ENCODE measurements at places on chromosomes 4 and X.

DNA sequence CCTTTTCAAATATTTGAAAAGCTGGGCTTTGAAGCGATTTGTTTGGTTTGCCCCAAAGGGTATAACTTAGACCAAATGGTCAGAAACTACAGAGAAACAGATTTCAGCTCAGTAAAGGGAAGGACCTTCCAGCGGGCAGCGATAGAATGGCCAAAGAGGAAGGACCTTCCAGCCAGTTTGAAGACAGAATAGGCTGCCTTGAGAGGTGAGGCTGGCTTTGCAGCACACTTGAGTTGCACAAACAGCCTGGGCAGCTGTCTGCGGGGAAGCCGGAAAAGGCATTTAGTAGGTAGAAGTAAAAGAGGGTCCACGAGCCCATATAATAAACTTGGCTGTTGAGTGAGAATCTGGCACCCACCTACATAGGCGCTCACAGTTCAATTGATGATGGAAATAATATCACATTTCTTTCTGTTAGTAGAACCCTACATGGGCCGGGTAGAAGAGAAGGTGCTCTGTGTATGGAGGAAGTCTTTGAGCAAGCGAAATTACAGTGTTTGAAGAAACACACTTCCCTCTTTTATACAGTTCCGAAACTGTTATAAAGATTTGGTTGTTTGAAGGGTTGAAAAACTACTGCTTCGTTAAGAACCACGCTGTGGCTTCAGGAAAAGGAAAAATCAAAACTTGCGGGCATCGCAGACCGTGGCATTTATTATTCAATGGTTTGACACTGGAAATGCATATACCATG is 75.0 kb upstream of the SORBS2 start:
- DNase-seq = no peak

DNA sequence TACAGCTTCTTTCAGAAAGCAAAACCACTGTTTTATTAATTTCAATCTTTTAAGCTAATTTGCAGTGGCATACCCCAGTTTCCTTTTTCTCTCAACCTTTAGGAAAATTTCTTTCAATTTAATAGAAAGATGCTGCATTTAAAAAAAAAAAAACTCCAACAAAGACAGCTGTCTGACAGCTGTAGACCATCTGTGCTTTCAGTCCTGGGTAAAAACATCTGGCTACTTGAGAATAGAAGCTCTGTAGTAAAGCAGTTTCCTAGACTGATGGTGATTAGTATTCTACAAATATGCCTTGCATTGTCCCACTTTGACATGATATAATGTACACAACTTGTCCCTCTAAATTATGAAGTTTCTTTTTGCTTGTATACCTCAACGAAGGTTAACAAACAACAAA is 197.8 kb downstream of the EDA start:
- no peak for DNase-seq

DNA sequence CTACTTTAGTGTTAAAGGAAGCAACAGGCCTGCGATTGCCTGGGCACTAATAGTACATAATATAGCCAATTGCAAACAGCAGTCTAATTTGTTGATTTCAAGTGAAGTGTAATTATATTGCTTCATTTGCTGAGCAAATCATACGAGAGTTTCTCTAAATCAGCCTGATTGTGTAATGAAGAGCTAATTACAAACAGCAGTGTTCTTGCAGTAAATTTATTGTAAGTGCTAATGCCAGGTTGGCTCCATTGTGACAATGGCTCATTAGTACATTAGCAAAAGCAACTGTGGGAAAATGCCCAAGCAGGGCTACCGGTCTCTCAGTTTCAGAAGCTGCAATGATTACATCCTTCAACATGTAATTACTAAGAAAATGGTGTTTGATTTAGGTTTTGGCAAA is 591.5 kb downstream of the GALNTL6 start:
- no peak for DNase-seq

DNA sequence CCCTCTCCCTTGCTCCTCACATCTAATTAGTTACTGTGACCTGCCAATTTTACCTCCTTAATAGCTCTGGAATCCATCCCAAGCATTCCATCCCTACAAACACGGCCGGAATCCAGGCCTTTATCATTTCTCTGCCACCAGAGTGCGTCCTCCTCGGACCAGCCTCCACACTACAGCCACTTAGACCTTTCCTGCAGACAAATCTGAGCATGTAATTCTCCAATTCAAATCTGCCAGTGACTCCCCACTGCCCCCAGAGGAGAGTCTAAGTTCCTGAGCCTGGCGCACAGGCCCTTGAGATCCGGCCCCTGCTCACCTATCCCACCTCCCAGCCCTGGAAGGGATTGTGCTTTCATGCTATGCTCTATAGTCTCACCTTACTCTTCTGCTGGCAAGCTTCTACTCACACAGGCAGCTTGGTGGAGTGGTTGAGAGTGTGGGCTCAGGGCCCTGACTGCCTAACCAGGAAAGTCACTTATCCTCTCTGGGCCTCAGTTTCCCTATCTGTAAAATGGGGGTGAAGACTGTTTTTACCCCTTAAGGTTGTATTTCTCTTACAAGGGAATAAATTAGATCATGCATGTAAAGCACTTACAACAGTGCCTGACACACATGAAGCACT is 31.2 kb downstream of the PJA1 start:
- no peak for DNase-seq

- no peak for DNase-seq
Measured at GRCh38 chr4:138182838-138183426, 59.2 kb downstream of the SLC7A11 start.

GRCh38 chr4:171891038-171891437 is 77.8 kb downstream of the GALNTL6 start:
- no peak for DNase-seq

- DNase-seq = no peak
Measured at GRCh38 chr4:124738994-124739393, 26.5 kb upstream of the ANKRD50 start.

GRCh38 chr4:51836549-51836948 is 6.4 kb upstream of the DCUN1D4 start:
- no peak for DNase-seq

GRCh38 chrX:8044947-8045346 is 117.7 kb upstream of the PNPLA4 start:
- no peak for DNase-seq

DNA sequence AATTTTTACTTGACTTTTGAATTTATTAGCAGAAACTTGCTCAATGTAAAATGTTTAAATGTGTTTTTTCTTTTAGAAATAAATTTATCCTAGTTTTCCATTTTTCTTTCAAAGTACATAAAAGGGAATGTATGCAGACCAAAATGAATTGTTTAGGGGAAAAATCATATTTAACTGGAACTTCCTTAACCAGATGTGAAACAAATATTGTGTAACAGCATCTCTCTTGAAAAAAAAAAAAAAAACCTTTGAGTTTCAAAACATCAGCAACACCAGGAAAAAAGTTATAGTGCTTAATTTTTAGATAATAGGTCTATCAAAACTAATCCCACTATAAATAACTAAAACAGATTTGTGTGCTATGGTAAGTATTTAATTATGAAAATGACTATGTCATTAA is 14.5 kb upstream of the CCNA2 start:
- DNase-seq = no peak

DNA sequence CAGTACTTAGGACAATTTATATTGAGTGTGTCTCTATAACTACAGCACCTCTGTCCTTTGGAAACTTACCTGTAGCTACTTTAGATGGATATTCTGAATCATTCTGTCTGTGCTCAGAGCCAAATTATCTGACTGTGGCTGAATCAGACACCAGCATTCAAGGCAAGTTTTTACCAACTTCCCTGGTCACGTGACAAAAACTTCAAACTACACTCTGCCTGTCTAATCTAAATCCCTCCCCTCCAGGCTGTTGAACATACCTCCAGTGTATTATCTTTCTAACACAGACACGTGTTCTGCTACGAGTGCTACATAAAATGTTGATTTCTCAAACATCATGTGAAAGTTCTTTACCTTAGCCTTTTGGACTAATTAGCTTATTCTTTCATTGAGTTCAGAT is 641.2 kb upstream of the CPEB2 start:
- DNase-seq = no peak
